Prostate gland (tissue), 2 donors: ENCODE measurements at places on chromosomes 3 and 15.

DNA sequence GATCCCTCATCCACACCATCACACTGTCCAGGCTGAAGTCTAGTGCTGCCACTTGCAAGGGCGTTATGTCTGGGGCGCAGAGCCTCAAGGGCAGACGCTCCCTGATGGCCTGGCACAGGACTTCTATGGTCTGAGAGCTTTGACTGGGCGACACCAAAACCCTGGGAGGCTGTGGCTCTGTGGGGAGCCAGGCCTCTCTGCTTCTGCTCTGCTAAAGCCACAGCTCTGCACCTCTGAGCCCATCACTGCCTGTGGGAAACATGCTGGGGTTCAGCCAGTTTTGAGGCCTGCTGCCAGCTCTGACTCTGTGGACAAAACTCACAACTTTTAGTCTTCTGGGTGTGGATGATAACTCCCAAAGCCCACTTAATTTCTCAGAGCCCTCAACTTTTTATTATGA is 6.3 kb upstream of the LCTL start:
- no peaks in the 10 kb centered on the region for H3K4me1 ChIP-seq
- no peak overlapping the region for H3K27ac ChIP-seq
- DNase-seq, result no peak
- no peak overlapping the region for H3K4me3 ChIP-seq
- no peaks in the 10 kb centered on the region for H3K36me3 ChIP-seq

DNA sequence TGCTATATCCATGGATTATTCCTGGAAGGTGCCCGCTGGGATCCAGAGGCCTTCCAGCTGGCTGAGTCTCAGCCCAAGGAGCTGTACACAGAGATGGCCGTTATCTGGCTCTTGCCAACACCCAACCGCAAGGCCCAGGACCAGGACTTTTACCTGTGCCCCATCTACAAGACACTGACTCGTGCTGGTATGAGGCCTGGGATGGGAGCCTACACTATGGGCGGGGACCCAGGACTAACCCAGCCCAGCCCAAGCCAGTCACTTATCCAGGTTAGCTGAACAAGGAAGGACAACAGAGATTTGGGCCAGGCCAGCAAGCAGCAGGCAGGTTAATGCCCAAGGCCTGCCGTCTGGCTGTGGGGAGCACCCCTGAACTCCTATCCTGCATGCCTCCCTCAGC is 45.3 kb downstream of the SEMA3G start:
- H3K4me1 ChIP-seq, result no peaks in the 10 kb centered on the region
- DNase-seq, result no peak

- no peaks in the 10 kb centered on the region for H3K4me1 ChIP-seq
- H3K27ac ChIP-seq, result no peak overlapping the region
- H3K36me3 ChIP-seq, result no peaks in the 10 kb centered on the region
- no peak overlapping the region for H3K4me3 ChIP-seq
- no peaks in the 10 kb centered on the region for H3K27me3 ChIP-seq
Observed at GRCh38 chr3:49238274-49239127, 38.5 kb downstream of the C3orf62 start.

- DNase-seq, result no peak
- H3K4me3 ChIP-seq, result no peak overlapping the region
- H3K27me3 ChIP-seq, result no peaks in the 10 kb centered on the region
Observed at GRCh38 chr3:186653080-186653707, 12.6 kb upstream of the HRG start.

DNA sequence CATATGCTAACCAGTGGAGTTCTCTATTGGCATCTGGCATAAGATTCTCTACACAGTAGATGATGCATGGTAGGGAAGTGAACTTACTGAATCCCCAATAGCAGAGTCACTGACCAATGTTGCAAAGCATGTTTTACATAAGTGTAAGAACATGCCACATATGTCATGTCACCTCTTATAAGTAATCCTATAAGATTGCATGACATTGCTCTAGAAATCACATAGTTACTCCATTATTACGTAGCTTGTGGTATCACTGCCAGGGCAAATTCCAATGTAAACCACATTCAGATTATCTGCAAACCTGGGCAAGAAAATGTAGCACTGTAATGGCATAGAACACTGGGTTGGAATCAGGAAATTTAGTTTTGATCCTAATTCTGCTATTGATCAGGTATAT is 198.2 kb upstream of the UMPS start:
- H3K36me3 ChIP-seq, result no peaks in the 10 kb centered on the region
- H3K27ac ChIP-seq, result no peak overlapping the region
- H3K4me3 ChIP-seq, result no peak overlapping the region
- DNase-seq, result no peak
- H3K27me3 ChIP-seq, result no peaks in the 10 kb centered on the region

GRCh38 chr15:25478313-25478712 is 39.5 kb upstream of the UBE3A start:
- H3K27me3 ChIP-seq, result no peaks in the 10 kb centered on the region
- no peak overlapping the region for H3K27ac ChIP-seq
- DNase-seq, result no peak

DNA sequence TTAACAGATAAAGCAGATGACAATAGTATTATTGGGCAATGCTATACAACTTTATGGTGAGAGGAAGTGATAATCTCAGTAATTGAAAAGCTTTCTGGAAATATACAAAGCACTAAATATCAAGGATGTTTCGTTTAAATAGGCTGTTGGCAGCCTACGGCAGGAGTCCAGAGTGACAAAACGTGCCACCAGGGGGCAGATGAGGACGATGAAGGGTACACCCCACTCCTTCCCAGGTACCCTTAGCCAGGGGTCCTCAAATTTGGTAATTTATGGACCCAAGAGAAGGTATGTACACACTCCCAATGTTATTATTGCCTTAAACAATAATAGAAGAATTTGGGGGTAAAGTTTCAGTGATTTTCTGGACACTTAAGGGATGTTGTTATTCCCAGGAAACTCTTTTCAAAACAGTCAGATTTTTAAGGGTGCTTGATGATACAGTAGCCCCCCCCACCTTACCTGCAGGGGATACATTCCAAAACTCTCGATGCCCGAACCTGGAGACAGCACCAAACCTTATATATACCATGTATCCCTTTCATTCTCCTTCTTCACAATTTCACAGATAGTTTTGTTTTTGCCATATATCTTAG is 1.4 kb upstream of the MAGEL2 start:
- no peaks in the 10 kb centered on the region for H3K36me3 ChIP-seq
- no peak overlapping the region for H3K4me3 ChIP-seq
- DNase-seq, result peak; percentile 23
- no peaks in the 10 kb centered on the region for H3K4me1 ChIP-seq
- no peaks in the 10 kb centered on the region for H3K27me3 ChIP-seq

DNA sequence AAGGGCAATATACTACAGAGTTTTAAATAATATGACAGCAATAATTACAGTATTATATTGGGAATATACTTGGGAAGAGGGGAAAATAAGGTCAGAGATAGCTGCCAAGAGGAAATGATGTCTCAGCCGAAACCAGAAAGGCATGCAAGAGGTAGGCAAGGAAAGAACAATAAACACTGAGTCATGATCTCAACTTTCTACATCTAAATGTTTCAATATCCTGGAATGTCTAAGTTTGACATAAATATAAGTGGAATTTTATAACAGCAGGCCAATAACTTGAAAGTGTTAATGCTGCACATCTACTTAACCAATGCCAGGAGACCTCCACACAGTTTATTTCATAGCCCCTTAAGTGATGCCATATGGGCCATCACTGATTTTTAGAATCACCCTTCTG is 99.8 kb upstream of the CPNE4 start:
- no peaks in the 10 kb centered on the region for H3K27me3 ChIP-seq
- DNase-seq, result no peak
- H3K27ac ChIP-seq, result no peak overlapping the region
- no peaks in the 10 kb centered on the region for H3K4me1 ChIP-seq
- H3K36me3 ChIP-seq, result no peaks in the 10 kb centered on the region

GRCh38 chr3:43177085-43177484 is 71.2 kb upstream of the POMGNT2 start:
- no peak overlapping the region for H3K27ac ChIP-seq
- no peaks in the 10 kb centered on the region for H3K4me1 ChIP-seq
- no peak for DNase-seq

DNA sequence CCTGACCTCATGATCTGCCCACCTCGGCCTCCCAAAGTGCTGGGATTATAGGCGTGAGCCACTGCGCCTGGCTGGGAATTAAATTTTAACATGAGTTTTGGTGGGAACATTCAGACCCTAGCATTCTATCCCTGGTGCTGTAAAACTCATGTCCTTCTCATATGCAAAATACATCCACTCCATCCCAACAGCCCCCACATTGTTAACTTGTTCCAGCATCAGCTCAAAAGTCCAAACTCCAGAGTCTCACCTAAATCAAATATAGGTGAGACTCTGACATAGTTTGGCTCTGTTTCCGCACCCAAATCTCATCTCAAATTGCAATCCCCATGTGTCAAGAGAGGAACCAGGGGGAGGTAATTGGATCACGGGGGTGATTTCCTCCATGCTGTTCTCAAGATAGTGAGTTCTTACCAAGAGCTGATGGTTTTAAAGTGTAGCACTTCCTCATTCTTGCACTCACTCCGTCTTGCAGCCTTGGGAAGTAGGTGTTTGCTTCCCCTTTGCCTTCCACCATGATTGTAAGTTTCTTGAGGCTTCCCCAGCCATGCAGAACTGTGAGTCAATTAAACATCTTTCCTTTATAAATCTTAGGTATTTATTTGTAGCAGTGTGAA is 96.2 kb upstream of the PLCL2 start:
- no peak for DNase-seq
- no peak overlapping the region for H3K27ac ChIP-seq
- H3K4me3 ChIP-seq, result no peak overlapping the region

DNA sequence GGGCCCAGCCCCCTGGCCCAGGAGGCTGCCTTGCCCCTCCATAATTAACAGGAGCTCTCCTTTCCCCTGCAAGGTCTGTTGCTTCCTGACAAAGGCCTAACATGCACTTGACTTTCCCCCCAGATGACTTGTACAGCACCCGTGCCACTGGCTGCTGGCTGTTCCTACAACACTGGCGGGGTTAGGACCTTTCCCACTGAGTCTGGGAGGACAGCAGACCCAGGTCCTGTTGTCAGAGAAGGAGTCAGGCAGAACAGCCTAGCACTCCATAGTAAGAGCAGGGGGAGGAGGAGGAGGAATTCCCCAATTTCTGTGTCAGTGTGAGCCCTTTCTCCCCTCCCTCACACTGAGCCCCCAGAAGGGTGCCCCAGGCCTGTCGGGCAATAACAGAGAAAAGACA is 99.2 kb downstream of the CORO2B start:
- H3K27ac ChIP-seq, result no peak overlapping the region
- no peak overlapping the region for H3K4me3 ChIP-seq
- no peaks in the 10 kb centered on the region for H3K27me3 ChIP-seq
- no peak for DNase-seq

DNA sequence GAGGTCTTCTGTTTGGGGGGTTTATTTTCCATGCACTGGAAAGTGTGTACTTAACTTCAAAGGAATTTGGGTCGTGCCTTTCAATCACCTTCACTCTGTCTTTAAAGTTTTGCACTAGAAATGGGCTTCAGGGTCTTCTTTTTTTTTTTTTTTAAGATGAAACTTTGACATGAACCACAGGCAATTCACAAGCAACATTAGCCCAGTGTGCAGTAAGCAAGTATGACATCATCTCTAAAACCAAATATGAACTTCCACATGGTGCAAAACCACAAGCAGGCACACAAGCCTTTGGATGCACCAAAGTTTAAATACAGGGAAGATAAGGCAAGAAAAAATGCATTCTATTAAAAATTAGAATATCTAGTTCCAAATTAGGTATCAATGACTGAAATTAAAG is 381.9 kb downstream of the ERC2 start:
- H3K27me3 ChIP-seq, result no peaks in the 10 kb centered on the region
- DNase-seq, result no peak
- H3K27ac ChIP-seq, result no peak overlapping the region

GRCh38 chr15:22992024-22992326 is 11.8 kb upstream of the CYFIP1 start:
- H3K4me3 ChIP-seq, result no peak overlapping the region
- H3K36me3 ChIP-seq, result no peaks in the 10 kb centered on the region
- H3K4me1 ChIP-seq, result no peaks in the 10 kb centered on the region
- no peak for DNase-seq

DNA sequence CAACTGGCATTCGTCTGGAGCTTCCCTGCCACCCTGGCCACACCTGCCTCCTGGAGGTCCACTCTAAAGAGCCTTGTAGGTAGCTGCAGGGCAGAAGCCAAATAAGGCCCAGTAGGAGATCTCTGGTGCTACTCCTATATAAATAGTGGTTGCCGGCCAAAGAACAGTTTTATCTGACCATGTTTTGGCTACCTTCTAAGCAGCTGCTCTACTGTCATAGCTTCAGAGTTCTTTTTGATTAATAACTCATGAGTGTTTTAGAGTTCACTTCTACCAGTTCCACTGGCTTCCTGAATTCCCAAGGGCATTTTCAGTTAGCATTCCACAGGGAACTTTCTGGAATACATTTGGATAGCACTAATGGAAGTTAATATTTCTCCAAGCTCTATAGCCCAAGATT is 154.6 kb downstream of the B3GALNT1 start:
- no peak for DNase-seq
- H3K27me3 ChIP-seq, result no peaks in the 10 kb centered on the region
- H3K27ac ChIP-seq, result no peak overlapping the region
- H3K36me3 ChIP-seq, result no peaks in the 10 kb centered on the region
- no peak overlapping the region for H3K4me3 ChIP-seq
- H3K4me1 ChIP-seq, result no peaks in the 10 kb centered on the region

DNA sequence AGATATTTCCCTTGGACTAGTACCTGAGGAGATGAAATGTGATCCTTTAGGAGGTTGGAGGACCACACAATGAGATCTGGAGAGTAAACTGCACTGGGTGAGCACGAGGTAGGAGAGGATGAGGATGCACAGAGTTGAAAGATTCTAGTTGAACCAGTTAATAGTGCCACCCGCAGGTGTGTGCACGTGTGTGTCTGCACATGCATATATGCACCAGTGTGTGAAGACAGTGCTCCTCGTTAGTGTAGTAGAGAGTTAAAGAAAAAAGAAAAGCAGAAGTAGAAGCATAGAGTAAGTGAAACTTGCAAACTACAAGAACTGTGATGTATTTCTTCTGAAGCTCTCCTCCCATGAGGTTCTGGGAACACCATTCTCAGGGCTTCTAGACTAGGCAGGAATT is 8.4 kb downstream of the MED12L start:
- H3K4me3 ChIP-seq, result no peak overlapping the region
- no peaks in the 10 kb centered on the region for H3K4me1 ChIP-seq
- H3K27me3 ChIP-seq, result no peaks in the 10 kb centered on the region
- H3K36me3 ChIP-seq, result no peaks in the 10 kb centered on the region
- H3K27ac ChIP-seq, result no peak overlapping the region

DNA sequence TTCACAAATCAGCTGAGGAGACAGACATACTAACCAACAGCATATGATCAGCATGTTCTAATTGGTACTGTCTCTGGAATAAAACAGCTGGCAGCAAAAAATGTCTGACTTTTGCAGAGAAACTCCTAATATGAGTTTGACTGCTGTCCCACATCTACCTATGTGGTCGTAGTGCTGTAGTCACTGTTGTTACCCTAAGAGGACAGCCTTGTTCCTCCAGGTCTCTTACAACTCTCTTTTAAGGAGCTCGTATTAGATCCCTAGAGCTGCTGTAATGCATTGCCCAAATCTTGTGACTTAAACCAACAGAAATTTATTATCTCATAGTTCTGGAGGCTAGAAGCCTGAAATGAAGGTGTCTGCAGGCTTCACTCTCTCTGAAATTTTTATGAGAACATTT is 92.1 kb downstream of the TGFBR2 start:
- no peaks in the 10 kb centered on the region for H3K36me3 ChIP-seq
- no peak overlapping the region for H3K4me3 ChIP-seq
- H3K4me1 ChIP-seq, result no peaks in the 10 kb centered on the region
- H3K27ac ChIP-seq, result no peak overlapping the region
